AG09319 (cell line): ENCODE measurements at places on chromosomes 13 and 19.
A peak's percentile ranks its signal among the peaks of the same experiment; 100 is the strongest.

GRCh38 chr13:22311734-22312404 lies 641.0 kb downstream of the FGF9 start:
- no peak for DNase-seq

GRCh38 chr13:50123862-50124535 lies 108.8 kb downstream of the KCNRG start:
- peak; percentile 96 for DNase-seq

GRCh38 chr13:93660391-93661063 lies 433.9 kb downstream of the GPC6 start:
- no peak for DNase-seq

GRCh38 chr13:40123962-40124632 lies 468.6 kb downstream of the COG6 start:
- no peak for DNase-seq

- no peak for DNase-seq
Observed at GRCh38 chr19:47411101-47411500, 8.2 kb downstream of the MEIS3 start.

DNA sequence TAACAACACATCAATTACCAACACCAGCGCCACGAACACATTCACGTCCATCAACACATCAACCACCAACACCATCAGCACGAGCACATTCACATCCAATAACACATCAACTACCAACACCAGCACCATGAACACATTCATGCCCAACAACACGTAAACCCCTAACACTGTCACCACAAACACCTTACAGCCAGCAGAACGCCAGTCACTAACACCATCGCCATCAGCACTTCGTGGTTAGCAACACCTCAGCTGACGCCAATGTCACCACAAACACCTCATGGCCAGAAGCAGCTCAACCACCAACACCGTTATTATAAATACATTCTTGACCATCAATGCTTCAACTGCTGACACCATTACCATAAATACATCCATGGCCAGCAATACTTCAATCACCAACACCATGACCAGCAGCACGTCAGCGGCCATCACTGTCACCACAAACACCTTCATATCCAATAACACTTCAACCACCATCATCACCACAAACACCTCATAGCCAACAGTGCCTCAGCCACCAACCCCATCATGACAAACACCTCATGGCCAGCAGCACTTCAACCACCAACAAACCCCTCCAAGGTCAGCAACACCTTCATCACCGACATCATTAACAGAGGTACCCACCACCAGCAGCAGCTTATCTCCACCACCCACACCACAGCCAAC lies 9.4 kb downstream of the FCER2 start:
- DNase-seq = no peak

DNA sequence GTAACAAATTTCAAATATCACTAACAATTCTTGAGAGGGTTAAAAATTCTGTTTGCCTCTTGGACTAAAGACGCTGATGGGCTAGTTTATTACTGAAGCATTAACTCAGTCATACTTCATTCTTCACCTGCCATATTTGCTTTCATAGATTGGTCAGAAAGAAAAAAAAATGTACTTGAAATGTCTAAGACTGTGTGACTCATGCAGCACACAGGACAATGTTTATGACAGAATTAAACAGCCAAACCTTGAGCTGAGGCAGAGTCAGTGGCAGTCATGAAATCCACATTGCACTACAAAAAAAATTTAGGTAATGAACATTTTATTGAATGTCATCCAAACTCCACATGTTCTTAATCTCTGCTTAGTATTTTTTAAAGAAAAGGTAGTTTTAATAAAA lies 135.6 kb downstream of the PRR20E start:
- no peak for DNase-seq

GRCh38 chr19:35216833-35217648 lies 11.5 kb downstream of the FAM187B start:
- DNase-seq = no peak

- no peak for DNase-seq
Observed at GRCh38 chr13:82963226-82964099, 918.8 kb downstream of the SLITRK1 start.
